ENCODE measurements at places on chromosomes 1 and 21.

GRCh38 chr1:18077657-18078215, 29.9 kb upstream of the IGSF21 start:
- DNase-seq, result no peak

DNA sequence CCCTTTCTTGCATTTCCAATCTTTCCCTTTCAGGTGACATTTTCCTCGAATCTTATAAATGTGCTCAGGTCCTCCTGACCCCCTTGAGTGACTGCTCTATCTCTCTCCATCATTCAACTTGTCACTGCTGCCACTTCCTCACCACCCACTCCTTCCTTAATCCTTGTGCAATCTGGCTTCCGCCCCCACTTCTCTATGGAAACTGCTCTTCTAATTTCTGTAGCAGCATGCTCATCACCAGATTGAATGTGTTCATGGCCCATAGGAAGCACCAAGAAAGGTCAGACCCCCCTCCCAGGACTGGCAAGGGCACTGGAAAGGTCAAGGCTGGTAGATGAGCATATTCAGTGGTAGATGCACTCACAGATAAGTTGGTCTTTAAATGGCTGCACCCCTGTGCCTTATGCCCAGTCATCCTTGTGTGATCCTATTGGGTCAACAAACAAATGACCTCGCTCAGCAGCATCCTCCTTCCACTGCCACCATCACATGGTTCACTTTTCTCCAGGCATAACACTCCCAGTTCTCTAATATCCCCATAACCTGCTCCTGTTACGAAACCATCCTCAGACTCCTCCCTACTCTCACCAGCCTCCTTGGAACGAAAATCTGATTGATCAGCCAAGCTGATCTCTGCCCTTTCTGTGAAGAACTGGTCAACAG, 288.5 kb upstream of the POU3F1 start:
- DNase-seq, result no peak

- no peak for DNase-seq
Measured at GRCh38 chr21:42785666-42786427, 93.5 kb downstream of the WDR4 start.

GRCh38 chr1:153746174-153746573, 18.3 kb downstream of the INTS3 start:
- no peak for DNase-seq

DNA sequence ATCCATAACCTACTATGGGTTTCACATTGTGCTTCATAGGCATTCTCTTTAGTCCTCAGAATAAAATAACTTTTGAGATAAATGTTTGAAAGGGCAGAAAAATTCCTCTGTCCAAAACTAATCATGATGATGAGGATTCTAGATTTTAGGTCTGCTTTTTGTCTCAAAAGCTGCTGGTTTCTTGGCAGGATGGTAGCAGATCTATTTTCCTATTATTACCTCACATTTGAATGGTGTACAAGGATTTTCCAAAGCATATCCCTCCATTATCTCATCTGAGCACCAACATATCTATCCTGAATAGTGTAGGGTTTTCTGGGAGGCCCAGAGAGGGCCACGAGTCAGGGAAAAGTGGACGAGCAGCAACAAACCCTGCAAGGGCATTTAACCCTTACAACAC, 201.9 kb downstream of the PLPP3 start:
- DNase-seq, result no peak

GRCh38 chr1:192879406-192879805, 70.6 kb downstream of the RGS2 start:
- DNase-seq, result no peak

DNA sequence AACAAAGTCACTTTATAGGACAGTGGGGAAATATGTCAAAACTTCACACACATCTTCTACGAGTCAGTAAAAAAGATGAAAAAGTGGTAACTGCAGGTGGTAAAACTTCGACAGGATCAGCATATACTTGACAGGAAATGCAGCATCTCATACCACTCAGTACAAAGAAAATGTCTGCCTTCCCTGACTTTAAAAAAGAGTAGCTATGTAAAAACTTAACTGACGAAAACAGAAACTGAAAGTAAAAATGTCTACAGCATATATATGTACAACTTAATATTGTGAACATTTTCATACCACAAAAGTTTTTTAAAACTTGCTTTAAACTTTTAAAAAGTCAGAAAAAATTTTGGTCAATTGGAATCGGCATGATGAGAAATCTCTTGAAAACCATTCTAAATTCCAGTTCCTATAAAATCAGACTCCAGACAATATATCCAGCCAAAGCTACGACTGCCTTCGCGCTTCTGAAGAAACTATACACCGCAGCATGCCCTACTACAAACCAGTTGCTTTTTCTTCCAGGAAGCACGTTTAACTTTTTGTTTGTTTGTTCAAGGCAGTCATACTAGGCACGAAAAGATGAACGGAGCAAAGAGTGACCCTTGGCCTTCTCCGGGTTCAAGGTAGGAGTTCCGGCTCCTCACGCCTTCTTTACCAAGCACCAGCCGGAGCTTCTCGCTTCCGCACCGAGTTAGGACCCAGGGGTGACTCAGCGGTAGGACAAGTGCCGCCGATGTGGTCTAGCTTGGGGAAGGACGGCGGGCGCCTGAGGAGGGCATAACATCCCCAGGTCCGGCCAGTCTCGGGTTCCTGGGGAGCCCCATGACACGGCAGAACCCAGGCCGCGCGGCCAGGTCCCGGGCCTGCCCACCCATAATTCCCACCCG, 612 bp downstream of the PSMA5 start:
- DNase-seq, result no peak

GRCh38 chr1:201275253-201275666, 8.0 kb upstream of the PKP1 start:
- DNase-seq, result no peak

All from stimulated activated CD4-positive, alpha-beta T cell treated with anti-CD3 and anti-CD28 coated beads, Interleukin-4, amount 100 ng/mL, for 4 hours (primary cell).